Fibroblast of skin of scalp (primary cell): ENCODE measurements at places on chromosomes 4 and X.

DNA sequence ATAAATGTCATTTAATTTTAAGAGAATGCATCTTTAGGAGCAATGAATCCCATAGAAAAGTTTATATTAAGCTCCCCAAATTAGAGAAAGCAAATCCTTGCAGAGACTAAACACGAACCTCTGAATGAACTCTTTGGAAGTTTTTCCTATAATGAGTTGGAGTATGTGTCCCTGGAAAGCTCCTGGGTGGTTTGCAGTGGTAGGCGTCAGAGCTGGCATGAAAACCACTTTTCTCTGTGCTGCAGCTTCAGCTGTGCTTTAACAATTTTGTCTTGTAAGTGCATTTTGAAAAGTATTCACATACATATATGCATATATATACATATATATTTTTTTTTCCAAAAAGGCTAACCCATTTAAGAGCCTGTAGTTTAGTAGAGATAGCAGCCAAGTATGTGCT lies 148.7 kb upstream of the TBC1D9 start:
- no peak for DNase-seq

DNA sequence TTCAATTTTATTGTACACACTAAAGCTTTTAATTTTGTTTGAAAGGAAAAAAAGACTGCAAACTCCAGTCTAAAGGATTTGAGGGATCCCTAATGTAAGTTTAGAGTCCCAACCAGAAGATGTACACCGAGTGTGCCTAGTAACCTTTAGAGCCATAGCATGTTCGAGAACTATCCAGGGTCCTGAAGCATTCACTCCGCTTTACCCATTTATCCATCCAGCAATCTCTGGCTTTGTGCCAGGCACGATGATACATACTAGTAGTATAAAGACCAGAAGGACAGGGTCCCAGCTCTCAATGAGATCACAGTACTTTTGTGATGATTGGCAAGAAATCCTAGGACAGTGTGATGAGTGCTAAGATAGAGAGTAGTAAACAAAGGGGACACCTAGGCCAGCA lies 168.7 kb downstream of the STK32B start:
- DNase-seq = peak; percentile 64

- no peak for DNase-seq
Observed at GRCh38 chr4:155789391-155789790, 30.6 kb downstream of the GUCY1B1 start.

GRCh38 chr4:8422327-8422726 lies 18.2 kb downstream of the ACOX3 start:
- DNase-seq = no peak

DNA sequence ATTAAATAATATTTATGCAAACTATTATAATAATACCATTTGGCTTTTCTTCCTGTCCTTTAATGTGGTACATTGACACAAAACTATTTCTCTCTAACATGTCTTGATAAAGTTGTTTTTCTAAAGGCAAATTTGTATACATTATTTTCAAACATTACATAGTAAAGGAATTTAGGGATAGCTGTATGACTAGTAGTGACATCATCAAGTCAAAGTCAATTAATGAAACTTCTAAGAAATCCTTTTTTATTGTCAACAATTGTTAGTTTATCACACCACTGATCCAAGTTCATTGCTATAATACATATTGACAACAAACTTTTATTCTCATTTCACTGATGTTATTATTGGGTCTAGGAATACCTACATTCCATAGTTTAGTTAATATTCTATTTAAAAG lies 68.4 kb downstream of the TBCK start:
- no peak for DNase-seq

DNA sequence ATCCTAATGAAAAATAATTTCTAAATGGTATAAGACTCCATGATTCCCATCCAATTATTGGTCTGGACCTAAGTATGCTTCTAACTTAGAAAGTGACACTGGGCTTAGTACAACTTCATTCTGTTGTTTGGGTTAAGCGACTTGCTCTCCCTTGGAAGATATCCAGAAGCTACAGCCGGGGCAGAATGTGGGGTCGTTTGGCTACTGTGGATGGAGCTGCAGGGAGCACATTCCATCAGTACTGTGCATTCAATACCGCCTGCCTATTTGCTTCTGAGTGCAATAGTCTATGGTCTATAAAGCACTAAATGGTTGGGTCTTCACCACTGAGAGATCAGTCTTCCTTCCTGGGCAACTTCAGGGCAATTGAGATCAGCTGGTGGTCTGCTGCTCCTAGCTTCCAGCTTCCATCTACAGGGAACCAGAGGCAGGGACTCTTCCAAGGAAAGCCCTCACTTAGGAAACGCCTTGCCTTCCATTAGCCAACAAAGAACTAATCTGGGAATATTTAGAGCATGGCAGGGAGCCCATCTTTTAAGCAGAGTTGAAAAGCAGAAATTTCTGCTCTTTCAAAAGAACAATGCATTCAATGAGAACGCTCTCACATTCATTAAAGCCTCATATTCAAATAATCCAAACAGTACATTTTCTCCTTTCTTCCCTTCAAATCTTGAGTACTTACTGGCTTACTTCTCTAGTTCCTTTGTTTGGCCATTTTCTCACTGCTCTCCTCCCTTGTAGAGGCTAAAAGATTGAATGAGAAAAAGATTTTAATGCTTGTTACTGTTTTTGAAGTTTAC lies 1049.9 kb upstream of the TENM3 start:
- peak; percentile 5 for DNase-seq

DNA sequence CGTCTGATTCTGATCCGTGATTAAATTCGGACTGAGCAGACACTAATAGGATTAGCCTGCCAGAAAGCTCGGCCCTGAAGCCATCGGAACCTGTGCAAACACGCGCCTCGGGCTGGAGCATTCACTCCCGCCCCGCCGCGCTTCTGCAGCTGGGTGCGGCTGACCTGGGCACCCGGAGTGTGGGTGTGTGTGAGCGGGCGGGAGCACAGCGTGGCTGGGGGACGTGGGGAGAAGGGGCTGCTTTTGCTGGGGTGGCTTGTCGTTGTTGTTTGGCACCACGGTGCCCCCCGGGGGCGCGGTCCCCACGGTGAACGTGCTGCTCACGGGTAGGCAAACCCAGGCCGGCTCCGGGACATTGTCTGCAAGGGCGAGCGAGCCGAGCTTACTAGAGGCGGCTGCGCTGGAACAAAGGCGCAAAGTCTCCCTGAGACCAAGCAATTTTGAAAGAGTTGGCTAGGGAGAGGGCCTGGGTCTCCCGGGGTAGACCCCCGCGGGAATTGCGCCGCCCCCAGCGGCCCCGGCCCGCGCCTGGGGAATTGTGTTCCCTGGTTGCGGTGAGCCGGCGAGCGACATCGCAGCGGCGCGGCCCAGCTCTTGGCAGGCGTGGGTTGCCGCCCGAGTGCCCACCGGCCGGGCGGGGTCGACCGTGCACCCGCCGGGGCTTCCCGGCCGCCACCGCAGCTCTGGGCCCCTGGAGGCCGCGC lies 1.4 kb downstream of the MAMLD1 start:
- no peak for DNase-seq

- DNase-seq = peak; percentile 7
Observed at GRCh38 chr4:187090401-187090800, 366.7 kb upstream of the FAT1 start.
